ENCODE measurements at places on chromosomes 7 and 10. TPM values are rescaled to one million over a fixed set of nuclear protein-coding genes. Genes with fewer than 3 reads are reported as not detected.

CSTF2T gene
- 28.0 TPM for total RNA-seq

GRCh38 chr10:25232204-25232603 is 57.4 kb downstream of the GPR158 start:
- no peak for DNase-seq

- DNase-seq, result no peak
Measured at GRCh38 chr10:74039561-74040145, 41.7 kb downstream of the VCL start.

PITX3 gene
- total RNA-seq, result not detected

- no peak for DNase-seq
Measured at GRCh38 chr10:73886085-73886529, 11.8 kb upstream of the CAMK2G start.

DNA sequence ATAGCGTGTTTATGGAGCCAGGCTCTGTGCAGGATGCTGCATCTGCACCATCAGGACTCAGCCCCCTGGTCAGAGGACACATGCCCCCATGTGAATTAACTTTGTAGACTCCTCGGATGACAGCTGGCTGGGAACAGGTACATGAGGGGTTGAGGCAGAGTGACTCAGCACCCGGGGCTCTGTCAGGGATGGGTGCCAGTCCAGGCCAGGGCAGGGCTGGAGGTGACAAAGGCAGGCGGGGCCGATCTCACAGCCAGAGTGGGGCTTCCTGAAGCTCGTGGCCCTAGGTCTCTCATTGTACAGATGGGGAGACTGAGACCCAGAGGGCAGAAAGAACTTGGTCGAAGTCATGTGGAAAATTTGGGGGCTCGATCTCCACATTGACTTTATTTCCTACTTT is 35.3 kb upstream of the PCBD1 start:
- no peak for DNase-seq

VAX1 gene
- not detected for total RNA-seq

SH2D4B gene
- total RNA-seq, result 0.35 TPM

DNA sequence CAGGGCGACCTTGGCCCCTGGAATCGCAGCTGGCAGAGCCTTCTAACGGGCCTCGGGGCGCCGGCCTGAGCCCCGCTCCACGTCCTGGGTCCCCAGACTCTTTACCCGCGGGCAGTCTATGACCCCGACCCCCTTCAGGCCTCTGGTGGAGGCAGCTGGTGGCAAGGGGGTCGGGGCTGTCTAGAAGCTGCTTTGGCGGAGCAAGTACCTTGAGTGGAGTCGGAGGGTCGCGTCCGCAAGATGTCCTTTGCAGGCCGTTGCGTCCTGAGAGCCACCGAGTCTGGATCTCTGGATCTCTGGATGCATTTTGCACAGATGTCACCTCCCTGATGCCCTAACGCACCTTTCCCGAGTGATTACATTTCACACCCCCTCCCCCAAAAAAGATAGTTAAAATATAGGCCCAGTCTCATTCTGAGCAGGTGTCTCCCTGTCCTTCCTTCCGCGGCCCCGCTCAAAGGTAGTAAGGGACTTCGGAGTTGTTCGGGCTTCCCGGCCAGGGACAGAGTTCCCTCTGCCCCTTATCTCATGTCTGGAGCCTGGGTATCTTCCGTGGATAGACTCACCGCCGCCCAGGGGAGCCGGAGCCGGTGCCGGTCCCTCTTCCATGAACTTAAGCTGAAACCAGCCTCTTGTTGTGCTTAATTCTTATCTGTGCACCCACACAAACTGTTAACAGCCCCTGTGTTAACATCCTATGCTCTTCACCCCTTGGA is 457 bp downstream of the ACADSB start:
- no peak for DNase-seq

- no peak for DNase-seq
Measured at GRCh38 chr10:107814865-107815487, 650.5 kb upstream of the SORCS1 start.

- no peak for DNase-seq
Measured at GRCh38 chr10:78931321-78932053, 137.3 kb upstream of the ZMIZ1 start.

UNCX gene
- not detected for total RNA-seq

DNA sequence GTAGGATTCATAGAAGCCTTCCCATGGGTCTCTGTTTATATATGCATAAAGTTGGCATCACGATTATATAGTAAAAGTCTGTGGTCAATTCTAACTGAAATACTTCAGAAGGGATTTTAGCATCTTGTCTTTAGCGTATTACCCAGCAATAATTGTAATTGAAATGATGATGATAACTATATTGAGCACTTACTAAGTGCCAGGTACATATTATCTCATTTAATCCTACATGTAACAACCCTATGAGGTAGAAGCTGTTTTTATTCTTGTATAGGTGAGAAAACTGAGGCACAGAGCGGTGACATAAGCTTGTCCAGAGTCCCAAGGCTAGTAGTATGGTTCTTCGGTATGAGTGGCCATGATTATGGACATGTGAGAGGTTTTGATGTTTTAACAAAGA is 33.8 kb downstream of the PANK1 start:
- DNase-seq, result no peak

- peak; percentile 33 for DNase-seq
Measured at GRCh38 chr7:140680886-140681285, 8.1 kb downstream of the ADCK2 start.

DNA sequence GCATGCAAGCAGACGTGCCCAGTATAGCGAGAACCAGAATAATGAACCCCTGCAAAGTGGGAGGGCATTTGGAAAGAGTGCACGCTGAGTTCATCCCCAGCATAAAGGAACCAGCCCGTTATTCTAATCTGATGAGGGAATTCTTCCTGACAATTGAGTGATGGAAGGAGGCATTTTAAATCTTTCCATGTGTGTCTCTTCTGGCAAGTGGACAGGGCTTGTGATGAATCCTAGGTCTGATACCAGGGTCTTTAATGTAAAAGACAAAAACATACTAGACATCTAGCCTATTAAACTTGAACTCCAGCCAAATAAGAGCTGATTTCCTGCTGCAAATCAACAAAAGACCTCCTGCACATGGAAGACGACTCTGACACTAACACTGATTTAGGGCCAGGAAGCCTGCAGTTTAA is 301.2 kb downstream of the DPP6 start:
- no peak for DNase-seq

DNA sequence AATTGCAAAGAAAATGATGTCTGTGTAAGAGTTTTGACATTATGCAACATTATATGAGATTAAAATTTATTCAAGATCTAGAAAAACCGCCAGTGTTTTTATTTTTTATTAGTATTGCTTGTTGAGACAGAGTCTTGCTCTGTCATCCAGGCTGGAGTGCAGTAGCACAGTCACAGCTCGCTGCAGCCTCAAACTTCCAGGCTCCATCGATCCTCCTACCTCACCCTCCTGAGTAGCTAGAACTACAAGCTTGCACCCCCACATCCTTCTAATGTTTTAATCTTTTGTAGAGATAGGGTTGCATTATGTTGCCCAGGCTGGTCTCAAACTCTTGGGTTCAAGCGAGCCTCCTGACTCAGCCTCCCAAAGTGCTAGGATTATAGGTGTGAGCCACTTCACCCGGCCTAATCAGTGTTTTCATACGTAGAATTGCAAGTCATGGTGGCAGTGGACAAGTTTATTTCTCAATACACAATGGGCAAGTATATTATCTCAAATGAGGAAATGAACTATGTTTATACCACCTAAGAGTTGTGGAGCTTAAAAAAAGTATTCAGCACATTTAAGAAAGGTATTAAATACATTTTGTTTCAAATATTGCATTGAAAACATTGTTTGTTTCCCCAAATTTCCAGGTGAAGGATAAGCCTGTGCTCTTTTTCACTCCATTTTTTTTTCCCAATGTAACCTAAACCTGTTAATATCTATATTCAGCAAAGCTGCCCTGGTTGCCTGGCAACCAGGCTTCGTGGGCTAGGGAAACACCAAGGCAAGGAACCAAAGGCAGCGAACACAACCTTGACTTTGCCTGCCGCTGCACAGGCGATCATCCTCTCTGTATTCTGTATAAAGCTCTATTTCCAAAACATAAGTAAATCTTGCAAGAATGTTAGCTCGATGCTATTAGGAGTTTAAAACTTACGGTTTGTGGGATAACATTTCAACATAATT is 163.9 kb downstream of the CACNB2 start:
- no peak for DNase-seq

PARD3 gene
- total RNA-seq, result 27.7 TPM

GRCh38 chr10:93742633-93743349 is 14.9 kb upstream of the LGI1 start:
- DNase-seq, result no peak

- DNase-seq, result no peak
Measured at GRCh38 chr7:114942446-114943175, 20.7 kb downstream of the MDFIC start.

GRCh38 chr7:157943561-157943960 is 606.8 kb downstream of the DNAJB6 start:
- DNase-seq, result peak; percentile 51

DNA sequence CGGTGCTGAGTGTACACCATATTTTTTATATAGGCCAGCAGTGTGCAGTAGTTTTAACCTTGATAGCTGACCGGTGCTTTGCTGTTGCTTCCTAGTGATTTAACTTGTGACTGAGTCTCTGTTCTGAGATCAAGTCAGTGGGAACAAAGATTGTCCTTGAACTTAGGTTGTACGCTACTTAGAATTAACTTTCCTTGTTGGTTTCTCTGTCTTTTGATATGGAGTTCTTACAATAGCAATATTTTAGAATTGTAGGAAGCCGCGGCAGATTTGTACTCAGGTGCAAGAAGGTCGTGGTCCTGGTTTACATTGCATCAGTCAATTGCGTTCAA is 1.3 kb downstream of the DDX21 start:
- no peak for DNase-seq

ZNF727 gene
- total RNA-seq, result 4.1 TPM

- DNase-seq, result no peak
Measured at GRCh38 chr10:117563780-117564179, 21.2 kb downstream of the EMX2 start.

DNA sequence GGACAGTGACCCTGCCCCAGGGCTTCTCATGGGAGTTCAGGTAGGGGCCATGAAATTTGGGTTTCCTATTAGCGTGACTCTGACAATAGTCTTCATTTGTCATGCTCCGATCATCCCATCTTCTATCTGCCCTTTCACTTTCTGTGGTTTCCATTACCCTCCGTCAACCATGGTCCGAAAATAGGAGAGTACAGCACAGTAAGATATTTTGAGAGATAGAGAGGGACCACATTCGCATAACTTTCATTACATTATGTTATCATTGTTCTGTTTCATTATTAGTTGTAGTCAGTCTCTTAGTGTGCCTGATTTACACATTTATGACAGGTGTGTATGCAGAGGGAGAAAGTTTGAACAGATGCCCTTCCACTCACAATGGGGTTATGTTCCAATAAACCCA is 649.2 kb downstream of the SDK1 start:
- DNase-seq, result no peak

DNA sequence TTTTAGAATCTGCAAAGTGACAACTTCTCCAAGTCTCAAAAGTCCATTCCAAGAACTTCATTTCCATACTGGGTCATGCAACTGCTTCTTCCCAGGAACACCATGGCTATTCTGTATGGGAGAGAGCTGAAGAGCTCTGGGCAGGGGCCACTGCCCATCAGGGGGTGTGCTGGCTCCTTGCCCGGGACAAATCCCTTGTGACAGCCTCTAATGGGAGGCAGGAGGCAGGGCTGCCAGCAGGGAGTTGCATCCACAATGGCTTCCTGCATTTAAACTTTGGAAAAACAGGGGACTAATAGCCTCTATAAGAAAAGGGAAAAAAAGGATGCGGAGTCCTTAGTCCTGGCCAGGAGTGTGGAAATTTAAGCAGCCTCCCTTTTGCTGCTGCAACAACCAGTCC is 18.4 kb upstream of the FRMD4A start:
- no peak for DNase-seq

DNA sequence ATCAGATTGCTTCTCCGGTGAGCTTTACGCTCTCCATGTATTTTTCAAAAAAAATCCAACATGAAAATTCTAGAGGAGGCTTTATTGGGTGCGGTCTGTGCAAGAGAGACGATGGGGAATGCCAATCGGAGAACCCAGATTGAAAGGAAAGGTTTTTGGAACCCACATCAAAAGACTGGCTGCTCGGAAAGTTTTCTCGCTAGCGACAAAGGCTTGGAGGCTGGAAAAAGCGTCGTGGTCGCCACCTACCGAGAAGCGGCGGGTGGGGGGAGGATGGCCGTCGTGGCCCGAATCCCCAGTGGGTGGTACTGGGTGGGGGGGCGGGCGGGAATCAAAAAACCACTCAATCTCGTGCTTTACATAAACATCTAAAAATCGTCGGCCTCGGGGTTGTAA is 1.1 kb upstream of the GTF2I start:
- DNase-seq, result no peak

CYP2C19 gene
- 0.19 TPM for total RNA-seq

DNA sequence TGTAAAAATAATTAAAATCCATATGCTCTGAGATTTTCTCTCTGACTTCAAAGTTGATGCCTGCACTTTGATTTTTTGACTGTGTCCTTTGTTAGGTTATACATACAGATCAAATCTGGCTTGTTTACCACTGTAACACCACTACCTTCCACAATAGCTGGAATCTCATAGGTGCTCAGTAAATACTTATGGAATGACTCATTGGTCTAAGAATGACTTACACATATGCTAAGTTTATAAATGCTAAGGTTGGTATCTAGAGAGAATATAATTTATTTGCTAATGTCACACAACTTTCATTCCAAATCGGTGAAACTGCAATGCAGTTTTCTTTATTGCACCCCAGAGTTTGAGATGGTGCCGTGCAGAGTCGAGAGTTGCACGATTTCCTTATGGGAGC is 578.5 kb downstream of the SH2D4B start:
- no peak for DNase-seq

OR2A42 gene
- total RNA-seq, result not detected

DNA sequence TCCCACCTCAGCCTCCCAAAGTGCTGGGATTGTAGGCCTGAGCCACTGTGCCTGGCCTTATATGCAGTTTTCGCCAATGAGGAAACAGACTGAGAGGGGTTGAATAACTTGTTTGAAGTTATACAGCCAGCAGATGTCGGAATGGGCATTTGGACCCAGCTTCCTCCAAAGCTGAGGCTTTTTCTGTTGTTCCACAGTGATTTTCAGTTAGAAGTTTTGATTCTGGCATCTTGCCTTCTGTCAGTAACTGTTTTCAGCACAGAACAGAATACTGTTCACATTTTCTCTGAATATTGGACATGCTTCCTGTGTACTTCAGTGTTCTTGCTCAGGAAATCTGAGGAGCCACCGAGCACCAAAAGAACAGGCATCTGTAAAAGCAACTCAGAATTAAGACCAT is 287.2 kb downstream of the CAMK1D start:
- DNase-seq, result no peak

PGAM2 gene
- total RNA-seq, result not detected

DNA sequence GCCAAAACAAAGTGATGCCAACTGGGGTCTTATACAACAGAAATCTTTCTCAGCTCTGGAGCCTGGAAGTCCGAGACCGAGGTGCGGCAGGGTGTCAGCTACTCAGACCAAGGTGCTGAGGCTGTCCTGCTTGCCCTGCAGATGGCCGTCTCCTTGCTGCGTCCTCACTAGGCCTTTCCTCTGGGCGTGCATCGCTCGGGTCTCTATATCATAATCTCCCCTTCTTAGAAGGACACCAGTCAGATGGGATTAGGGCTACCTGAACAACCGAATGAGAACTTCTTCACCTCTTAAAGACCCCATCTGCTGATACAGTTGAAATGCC is 244.7 kb downstream of the EBF3 start:
- DNase-seq, result no peak

Measured in mesenteric fat pad (tissue), 1 donor.